ENCODE measurements at places on chromosomes 13 and 19.
A peak's percentile ranks its signal among the peaks of the same experiment; 100 is the strongest.

- DNase-seq = no peak
These were observed 289.4 kb upstream of the MIR17HG start for GRCh38 chr13:91058066-91058465.

DNA sequence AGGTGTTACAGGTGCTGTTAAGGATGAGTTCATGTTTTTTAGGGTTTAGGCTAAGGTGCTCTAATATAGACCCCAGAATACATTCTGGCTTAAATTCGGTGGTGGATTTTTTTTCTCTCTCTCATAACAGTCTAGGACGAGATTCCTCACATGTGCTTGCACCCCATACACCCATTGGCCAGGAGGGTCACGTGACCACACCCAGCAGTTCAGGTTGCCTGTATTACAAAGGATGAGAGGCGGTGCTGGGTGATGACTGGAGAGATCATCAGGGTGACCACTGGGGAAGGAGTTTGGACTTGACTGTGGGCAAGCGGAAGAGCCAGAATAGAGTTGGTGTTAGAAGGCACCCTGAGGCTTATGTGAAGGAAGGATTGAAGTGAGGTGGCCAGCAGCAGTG, 27.7 kb downstream of the PPP2R1A start:
- no peak for DNase-seq

DNA sequence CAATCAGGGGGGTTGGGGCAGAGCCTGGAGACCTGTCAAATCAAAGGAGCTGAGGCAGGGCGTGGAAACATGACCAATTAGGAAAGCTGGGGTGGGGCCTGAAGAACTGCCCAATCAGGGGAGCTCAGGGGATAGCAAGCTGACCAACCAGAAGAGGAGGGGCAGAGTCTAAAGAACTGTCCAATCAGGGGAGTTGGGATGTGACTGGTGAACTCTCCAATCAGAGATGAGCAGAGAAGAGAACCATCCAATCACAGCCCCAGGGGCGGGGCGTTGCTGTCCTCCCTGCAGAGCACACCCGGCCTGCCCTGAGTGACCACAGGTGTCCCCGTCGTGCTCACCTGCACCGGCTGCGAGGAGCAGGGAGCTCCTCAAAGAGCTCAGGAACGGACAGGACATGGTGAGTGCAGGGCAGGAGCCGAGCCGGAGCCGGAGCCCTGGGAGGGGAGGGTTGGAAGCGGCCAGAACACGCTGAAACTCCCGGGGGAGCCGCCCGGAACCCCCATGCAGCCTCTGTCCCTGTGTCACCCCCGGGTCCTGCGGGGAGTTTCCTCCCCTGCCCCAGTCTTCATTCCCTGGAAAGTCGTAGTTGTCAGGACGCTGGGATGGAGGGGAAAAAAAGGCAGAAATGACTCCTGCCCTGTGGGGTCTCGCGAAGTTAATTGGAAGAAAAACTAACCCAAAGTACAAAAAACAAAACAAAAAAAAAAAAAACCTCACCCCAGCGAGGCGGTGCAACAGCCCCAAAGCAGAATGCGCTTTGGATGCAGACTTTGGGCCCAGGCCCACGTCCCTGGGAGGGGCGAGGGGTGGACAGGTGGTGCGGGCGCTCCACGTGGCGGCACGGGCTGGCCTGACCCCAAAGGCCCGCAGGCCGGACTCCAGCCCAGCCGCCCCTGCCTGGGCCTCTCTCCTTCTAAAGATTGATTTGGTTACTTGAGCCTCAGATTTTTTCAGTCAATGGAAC, at the start of gene ZNF556:
Gene ZNF556, plus strand, starts transcription at position 311 of the 967 bp plus-strand sequence. Its CDS starts 87 bp downstream, at position 398.
- DNase-seq = no peak

DNA sequence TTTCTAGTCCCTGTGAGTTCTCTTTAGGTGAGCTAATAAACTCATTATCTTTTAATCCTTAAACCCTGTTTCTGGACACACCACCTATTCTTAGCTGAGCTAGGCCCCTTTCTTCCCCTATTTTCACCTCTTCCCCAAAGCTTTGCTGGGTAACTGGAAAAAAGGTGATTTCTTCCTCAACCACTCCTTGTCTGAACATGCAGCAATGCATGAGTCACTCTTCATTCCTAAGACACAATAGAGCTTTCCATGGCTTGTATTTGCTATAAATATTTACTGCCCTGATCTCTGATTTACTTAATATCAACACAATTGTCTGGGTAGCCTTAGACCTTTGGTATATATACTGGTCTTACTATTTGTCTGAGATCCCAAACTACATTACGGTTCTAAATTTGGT, 370.9 kb downstream of the KLF5 start:
- no peak for DNase-seq

DNA sequence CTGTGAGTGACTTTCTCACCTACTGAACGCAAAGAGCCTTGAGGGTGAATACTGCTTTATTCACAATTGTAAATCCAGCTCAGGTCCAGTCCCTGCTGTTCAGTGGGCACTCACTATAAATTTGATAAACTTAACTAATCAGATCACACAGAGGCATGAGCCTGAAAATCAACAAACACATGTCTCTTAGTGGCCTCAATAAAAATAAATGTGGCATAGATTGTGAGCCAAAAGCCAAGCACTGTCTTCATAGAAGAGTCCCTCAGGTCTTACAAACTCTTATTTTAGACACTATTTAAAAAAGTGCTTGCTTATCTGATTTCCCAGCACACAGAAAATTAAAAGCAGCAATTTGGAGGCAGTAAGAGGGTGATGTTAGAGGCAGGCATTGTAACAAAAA, 957.7 kb downstream of the SLITRK5 start:
- no peak for DNase-seq

DNA sequence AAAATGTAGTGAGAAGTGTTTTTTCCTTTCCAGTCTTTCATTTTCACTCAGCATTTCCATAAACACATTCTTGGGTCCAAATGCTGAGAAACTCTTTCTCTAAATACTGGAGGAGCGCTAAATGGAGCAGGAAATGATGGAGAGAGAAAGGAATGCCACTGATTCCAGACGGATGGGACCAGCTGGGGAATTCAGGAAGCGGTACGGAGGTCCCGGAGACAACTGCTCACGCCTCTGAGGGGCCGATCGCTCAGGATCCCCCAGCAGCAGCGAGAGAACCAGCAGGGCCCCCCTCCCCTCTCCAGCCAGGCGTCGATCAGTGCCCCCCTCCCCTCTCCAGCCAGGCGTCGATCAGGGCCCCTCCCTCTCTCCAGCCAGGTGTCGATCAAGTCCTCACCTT, 13.2 kb downstream of the RASA3 start:
- no peak for DNase-seq

GRCh38 chr19:49119411-49120324, at the start of gene PPFIA3:
Gene PPFIA3 (plus strand): TSS chr19:49119544. CDS start chr19:49127874, 8,330 bp downstream.
- DNase-seq = peak; percentile 18

DNA sequence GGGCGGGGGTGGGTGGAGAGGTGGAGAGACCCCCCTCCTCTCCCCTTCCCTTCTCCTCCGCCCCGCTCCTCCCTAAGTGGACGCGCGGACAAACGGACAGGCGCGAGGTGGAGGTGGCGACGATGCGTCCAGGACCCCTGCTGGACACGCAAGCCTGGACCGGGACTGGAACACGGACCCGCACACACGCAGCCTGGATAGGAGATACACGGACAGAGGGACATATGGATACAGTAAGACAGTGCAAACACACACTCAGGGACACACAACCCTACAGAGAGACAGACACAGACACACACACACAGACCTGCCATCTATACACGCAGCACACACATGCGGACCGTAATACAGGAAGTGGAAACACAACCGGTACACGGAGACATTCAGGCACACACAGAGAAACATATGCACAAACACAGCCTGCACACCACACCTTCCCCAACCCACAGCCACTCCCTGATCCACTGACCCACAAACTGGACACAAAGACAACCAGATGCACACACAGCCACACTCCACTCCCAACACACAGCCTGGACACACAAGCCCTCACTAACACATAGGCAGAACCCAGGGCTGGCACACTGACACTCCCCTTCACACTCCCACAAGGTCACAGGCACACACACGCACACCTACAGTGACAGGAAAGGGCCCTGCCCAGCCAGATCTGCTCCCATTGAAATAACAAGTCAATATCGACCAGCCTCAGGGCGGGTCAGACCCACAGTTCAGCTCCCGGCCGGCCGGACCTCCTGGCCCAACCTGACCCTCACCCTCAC, 696 bp upstream of the ERFL start:
- DNase-seq = no peak

Data from nucleus accumbens (tissue), 56 donors.